Esophagus squamous epithelium (tissue), 5 donors: ENCODE measurements at places on chromosomes 4 and X.

DNA sequence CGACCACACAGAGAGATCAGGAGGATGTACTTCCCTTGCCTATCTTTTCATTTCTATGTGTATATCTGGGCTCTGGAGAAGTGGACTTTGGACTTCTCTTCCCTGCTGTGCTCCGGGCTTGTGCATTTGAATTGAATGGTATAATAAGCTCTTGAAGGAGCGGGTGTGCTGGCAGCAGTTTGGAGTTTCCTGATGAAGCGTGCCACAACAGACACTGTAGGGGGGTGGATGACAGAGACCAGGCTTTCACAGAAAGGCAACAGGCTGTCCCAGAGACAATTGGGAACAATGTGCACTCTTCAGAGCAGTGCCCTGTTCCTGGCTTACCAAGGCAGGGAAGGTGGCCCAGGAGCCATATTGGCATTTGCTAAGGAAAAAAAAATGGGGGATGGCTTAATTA, 170.1 kb downstream of the FRMPD4 start:
- no peak for DNase-seq

DNA sequence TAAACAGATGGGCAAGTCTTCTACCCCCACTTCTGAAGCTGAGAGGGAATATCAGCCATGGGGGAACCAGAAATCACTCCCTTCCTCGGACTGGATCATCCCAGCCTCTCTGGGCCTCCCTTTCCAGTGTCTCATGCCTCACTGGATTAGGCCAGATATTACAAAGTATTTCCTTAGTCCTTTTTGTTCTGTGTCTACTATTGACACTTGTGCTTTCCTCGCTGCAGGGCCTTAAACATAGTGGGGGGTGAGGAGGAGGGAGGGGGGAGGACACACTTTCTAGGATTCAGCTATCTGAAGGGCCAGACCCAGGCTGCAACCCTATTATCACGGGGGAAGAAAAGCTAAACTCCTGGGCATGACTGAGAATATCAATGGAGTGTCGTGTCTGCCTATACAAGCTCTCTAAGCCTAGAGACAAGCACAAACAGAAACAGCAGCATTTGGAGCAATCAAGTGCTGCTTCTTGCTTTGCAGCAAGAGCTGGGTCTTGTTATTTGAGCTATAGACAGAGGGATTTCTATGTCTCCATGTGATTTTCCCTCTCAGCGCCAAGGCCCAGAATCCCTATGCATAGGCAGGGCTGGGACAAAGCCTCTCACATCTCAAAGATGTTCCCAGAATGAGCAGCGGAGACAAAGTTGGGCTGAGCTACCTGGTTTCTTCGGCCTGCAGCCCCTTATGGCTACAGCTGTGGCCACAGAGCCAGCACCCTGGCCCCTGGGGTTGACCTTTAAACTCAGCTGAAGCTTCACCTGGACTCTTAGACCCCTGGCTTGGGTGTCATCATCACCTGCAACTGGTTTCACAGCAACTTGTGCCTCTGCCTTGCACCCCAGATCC, 20.2 kb downstream of the PJA1 start:
- no peak for DNase-seq

DNA sequence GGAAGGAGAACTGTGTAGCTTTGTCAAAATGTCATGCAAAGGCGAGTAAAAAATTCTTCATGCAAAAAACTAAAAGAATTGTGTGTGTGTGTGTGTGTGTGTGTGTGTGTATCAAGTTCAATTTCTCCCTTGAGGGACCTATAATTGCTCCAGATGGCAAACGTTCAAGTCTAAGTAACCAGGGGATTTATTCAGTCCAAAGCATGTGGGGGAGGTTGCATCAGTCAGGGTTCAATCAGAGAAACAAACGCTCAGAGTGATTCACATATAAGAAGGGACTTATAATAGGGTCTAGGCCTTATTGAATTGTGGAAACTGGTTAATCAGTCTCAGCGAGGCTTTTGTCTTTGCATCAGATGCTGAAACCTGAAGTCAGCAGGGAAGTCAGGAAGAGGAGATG, 5.0 kb downstream of the DCAF8L1 start:
- no peak for DNase-seq

GRCh38 chr4:126899331-126899801, 733.4 kb upstream of the INTU start:
- DNase-seq: no peak

GRCh38 chr4:78288327-78288726, 231.2 kb downstream of the FRAS1 start:
- no peak for DNase-seq

DNA sequence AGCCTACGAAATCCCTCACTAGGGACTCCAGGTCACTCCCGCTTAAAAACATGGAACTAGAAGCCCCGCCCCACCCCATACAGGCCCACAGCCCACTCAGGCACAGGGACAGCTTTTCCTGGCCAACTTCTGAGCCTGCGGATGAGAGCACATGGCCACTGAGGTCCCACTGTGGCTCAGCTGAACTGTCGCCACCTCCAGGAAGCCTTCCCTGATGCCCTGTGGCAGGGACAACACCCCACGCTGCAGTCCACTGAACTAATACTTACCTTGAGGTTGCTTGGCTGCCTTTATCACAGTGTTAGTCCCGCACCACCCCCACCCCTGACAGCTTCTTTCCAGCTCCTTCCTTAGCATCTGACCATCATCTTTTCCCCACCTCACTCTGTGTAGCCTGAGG, 39.3 kb upstream of the MAN2B2 start:
- DNase-seq: no peak

- no peak for DNase-seq
Observed at GRCh38 chr4:182778222-182778982, 138.8 kb downstream of the DCTD start.

- DNase-seq: no peak
Observed at GRCh38 chr4:92646826-92647225, 343.1 kb downstream of the GRID2 start.

- no peak for DNase-seq
Observed at GRCh38 chr4:128940971-128941370, 131.5 kb downstream of the JADE1 start.

- DNase-seq: no peak
Observed at GRCh38 chr4:171334549-171334948, 478.7 kb upstream of the GALNTL6 start.

DNA sequence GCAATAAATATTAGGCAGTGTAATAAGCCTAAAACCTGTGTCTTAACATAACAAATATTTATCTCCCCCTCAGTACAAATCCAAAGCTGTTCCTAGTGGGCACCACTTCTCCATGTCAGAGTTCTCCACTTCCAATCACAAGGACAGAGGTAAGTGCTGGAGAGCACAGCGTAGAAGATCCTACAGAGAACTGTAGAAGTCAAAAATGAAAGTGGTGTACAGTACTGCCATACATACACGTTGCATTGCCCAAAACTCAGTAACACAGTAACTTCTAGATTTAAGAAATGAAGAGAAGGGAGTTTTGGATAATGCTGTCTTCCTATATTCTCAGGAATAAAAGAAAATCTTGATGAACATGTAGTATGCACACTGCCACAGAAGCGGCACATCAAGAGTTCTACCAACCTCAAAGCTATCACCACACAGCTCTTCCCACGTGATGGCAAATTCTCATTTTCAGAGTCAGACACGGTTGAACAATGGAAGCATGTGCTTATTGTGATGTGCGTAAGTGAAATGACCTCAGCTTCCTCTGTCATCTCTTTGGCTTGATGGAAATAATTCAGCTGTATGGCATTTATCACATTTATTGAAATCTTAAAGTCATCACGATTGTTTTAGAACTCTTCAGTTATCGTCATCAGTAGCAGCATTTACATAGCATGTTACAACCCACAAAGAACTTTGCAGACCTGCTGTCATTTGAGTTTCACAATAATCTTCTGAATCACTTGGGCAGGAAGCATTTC, 27.1 kb upstream of the SPANXN4 start:
- no peak for DNase-seq

GRCh38 chr4:32752962-32753361, 2032.8 kb downstream of the PCDH7 start:
- no peak for DNase-seq

GRCh38 chr4:128307123-128307571, 19.5 kb upstream of the PGRMC2 start:
- DNase-seq: no peak
